ENCODE measurements at places on chromosomes 5 and 9.
A peak's percentile ranks its signal among the peaks of the same experiment; 100 is the strongest.

GRCh38 chr5:29214839-29215238 lies 1978.6 kb upstream of the CDH6 start:
- DNase-seq = no peak

DNA sequence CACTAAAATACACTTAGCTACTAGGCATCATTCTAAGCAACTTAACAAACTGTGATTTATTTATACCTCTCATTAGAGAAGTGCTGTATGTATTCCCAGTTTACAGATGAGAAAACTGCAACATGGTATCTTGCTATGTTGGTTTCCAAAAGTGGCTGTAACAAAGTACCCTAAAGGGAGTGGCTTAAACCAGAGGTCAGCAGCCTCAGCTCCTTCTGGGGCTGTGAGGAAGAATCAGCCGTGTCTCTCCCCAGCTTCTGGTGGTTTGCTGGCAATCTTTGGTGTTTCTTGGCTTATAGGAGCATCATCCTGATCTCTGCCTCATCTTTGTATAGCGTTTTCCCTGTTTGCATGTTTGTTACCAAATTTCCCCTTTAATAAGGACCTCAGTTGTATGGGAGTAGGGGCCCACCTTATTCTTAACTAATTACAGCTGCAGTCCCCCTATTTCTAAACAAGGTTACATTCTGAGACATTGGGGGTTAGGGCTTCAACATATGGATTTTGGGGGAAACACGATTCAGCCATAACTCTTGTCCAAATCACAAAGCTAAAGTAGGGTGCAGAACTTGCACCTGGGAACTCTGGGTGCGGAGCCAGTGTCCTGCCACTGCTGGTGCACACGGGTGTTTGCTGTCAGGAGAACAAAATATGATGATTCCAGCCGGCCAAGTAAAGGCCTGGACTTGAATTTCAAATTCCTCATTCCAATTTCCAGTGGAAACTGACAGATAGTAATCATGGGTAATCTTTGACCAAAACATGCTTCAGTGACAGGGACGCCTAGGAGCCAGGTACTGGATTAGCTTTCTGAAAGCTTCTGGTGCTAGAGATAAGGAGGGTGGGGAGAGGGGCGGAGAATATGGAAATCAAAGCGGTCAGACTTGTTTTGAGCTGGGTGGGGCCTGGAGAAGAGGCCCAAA lies 43.3 kb downstream of the RAI14 start:
- DNase-seq = peak; percentile 82

DNA sequence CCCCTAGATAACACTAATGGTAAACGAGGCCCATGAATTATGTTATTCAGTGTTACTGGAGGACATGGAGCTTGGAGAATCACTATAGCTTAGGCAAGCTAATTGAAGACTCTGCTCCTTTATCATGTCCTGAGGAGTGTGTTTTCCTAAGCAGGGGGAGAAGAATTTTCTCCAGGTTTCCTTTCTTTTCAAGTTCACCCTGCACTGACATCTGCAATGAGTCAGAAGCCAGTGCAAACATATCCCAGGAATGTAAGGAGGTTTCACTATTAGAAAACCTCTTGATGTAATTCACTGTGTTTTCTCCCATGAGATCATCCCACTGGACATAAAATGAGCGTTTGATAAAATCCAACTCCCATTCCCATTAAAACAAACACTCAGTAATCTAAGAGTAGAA lies 75.6 kb downstream of the DMRT2 start:
- no peak for DNase-seq

DNA sequence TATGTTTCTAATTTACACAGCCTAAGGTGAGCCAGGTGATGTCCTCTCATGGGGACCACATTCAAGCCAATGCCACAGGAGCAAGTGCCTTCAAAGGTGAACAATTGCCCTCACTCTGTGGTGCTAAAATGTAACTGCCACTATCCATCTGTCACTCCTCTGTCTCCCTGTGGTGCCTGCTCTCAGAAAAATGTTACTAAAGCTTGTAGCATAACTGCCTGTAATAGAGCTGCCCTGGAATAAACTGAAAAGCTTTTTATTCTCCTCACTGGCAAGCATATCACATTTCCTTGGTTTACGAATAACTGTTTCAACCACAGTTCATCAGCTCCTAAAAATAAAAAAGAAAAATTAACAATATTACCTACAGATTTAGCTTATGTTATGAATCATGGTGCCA lies 142.4 kb downstream of the ST8SIA4 start:
- DNase-seq = no peak

DNA sequence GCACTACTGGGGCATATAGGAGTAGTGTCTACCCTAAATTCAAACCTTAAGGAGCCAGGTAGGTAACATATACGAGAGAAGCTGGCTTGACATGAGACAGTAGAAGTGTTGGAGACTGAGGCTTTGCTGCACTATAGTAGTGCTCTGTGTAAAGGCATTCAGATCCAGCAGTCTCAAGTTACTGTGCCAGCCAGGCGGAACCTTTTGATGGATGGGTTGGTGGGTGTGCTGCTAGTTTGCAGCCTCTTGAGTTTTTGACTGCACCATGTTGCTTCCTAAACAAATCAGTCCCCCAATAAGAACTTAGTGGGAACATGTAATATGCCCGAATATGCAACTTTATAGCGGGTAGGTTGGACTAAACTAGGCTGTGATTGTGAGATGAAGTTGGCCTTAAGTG lies 1.5 kb downstream of the CLTA start:
- DNase-seq = no peak

DNA sequence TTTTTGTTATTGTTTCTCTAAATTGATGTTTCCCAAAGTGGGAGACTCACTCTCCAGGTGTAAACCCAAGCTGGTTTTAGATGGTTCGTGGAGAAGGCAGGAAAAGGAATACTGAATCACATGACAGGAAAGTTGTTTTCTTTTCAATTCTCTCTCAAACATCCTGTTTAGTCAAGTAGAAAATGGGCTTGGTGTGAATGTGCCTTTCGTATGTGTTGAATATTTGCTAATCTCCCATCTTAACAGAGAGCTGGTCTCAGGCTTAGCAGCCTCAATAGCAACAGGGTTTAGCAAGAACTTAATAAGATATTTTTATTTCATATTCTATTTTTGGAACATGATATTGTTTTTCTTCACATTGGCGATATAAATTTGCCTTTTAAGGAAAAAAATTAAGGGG lies 119.7 kb downstream of the INSYN2B start:
- DNase-seq = no peak

- DNase-seq = no peak
Measured at GRCh38 chr9:83986195-83986594, 5.6 kb downstream of the RMI1 start.

DNA sequence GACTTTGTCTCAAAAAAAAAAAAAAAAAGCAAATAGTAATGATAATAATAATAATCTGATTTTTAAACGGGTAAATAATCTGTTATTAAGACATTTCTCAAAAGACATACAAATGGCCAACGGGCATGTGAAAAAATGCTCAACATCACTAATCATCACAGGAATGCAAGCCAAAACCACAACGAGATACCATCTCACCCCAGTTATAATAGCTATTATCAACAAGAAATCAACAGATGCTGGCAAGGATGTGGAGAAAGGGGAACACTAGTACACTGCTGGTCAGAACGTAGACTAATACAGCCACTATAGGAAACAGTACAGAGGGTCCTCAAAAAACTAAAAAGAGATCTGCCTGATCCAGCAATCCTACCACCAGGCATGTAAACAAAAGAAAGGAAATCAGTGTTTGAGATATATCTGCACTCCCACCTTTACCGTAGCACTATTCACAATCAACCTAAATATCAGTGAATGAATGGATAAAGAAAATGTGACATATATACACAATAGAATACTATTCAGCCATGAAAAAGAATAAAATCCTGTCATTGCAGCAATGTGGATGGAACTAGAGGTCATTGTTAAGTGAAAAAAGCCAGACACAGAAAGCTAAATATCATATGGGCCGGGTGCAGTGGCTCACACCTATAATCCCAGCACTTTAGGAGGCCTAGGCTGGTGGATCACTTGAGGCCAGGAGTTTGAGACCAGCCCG lies 24.9 kb downstream of the VAV2 start:
- no peak for DNase-seq

DNA sequence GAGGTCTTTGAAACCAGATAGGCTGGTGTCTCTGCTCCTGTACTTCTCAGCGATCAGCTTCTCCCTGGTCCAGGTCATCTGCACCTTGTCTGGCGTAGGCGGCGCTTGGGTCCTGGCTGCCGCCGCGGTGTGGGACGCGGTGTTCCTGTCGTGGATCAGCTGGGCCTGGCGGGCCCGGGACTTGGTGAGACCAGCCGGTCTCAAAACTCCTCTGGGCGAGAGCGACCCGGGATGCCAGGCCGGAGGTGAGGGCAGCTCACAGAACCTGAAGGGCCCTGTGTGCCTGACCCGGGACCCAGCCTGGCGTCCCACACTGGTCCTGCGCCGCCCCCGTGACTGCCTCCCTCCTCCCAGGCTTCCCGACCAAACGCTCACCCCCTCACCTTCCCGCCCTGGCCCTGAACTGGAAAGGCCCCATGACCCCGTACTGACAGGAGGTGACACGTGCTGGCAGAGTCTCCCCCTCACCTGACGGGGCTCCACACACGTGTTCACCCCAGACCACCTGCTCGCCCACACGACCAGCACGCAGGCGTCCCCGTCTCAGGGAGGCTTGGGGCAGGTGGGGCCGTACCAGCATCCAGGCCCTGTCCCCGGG lies 49.0 kb downstream of the NKD2 start:
- no peak for DNase-seq

DNA sequence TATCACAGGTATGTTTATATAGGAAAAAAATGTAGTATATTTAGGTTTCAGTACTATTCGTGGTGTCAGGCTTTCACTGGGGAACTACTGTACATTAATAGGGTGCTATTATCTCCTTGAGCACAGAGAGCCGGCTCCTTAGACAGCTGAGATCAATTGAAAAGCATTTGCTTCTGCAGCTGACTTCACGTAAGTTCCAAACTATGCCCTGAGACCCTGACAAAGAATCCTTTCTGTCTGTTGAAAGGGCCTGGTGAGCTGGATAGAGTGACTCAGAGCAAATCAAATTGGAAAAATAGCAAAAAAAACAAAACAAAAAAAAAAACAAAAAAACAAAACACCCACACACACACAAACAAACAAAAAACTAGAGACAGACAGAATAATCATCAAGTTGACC lies 652.0 kb downstream of the MTRR start:
- DNase-seq = peak; percentile 73

DNA sequence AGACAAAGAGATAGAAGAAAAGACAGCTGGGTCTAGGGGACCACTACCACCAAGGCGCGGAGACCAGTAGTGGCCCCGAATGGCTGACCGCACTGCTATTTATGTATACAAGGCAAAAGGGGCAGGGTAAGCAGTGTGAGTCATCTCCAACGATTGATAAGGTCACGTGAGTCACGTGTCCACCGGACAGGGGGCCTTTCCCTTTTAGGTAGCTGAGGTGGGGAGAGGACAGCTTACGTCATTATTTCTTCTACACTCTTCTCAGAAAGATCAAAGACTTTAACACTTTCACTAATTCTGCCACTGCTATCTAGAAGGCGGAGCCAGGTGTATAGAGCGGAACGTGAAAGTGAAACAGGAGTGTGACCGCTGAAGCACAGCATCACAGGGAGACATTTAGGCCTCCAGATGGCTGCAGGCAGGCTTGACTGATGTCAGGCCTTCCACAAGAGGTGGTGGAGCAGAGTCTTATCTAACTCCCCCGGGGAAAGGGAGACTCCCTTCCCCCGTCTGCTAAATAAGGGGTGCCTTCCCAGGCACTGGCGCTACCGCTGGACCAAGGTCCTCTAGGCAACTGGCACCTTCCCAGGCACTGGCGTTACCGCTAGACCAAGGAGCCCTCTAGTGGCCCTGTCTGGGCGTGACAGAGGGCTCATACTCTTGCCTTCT lies 6.1 kb upstream of the PRR16 start:
- peak; percentile 82 for DNase-seq

DNA sequence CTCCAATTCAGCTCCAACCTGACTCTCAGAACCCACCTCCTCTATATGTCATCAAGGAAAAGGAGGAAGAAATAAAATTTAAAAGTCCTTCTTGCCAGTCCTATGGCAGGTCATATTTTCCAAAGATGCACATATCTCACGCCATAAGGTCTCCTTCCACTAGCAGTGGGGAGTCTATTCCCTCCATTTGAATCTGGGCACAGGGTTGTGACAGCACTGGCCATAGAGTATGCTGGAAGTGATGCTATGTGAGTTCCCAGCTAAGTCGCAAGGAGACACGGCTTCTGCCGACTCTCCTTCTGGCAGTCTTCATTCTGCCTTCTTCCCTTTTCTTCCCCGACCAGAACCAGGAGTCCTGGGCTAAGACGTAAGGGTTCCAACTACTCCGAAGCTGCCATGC lies 883.9 kb upstream of the DMAC1 start:
- no peak for DNase-seq

DNA sequence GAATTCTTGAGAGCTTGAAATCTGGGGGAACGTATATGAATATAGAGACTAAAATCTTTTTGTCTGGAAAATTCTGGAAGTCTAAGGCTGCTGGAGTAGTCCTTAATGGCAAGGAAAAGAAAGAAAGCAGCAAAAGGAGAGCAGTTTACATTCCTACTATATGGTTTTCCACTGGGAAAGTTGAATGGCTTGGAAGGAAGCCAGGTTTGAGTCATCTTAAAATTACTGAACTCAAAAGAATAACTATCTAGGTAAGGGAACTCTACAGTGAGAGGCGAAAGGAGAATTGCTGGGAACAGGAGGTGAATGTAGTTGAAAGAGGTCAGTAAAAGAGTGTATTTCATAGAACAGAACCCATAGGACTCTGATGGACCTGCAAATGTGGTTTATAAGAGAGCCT lies 258.1 kb upstream of the EDIL3 start:
- DNase-seq = no peak

- DNase-seq = no peak
Measured at GRCh38 chr9:13970018-13970417, 343.9 kb downstream of the NFIB start.

DNA sequence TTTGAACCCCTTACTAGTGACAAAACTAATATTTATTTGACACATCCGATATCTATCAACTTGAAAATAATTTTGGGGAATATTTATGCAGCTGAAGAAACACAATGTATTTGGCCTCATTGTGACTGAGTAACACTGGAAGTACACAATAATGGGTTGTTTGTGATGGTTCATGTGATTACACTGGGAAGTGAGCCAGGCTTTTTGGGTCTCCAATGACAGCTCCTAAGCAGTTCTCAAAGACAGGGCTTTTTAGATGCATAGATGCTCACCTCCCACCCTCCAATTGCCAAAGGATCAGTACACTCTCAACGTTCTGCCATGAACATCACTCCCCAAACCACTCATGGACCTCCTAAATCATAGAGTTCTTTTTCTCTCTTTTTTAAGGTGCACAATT lies 170.0 kb downstream of the SLC24A2 start:
- no peak for DNase-seq

DNA sequence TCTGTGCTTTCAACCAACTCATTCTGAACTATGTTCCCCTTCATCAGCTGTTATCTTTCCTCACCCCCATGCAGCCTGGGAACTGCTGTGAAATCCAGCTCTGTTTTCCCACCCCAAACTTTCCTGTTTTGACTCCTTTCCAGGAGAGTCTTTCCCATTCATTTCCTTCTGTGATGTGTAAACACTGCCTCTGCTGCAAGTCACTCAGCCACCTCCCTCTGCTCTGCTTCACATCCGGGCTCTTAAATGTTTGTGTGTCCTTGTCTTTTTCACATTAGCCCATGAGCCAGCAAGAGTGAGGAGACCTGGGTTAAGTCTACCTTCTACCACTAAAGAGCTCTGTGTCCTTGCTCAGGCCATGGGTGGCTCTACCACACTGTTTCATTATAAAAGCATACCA lies 137.5 kb downstream of the ICE1 start:
- DNase-seq = no peak

All from islet precursor cell (in vitro differentiated cells).